GM23338 (cell line): ENCODE measurements at places on chromosomes 6 and 20. TPM values are rescaled to one million over a fixed set of nuclear protein-coding genes. Genes with fewer than 3 reads are reported as not detected.

The FKBP1C gene
- 0.19 and 0.35 TPM in 2 replicates for total RNA-seq

The THEMIS gene
- total RNA-seq: not detected in 2 replicates

The NHLRC1 gene
- 1.0 and 1.1 TPM in 2 replicates for total RNA-seq

The SYNDIG1 gene
- total RNA-seq: 4.8 and 7.4 TPM in 2 replicates

The MUCL3 gene
- total RNA-seq: 0.12 TPM in 1 of 2 replicates, not detected in the other

The BMP7 gene
- 16.6 and 22.8 TPM in 2 replicates for total RNA-seq

The FOXS1 gene
- not detected in 2 replicates for total RNA-seq

The CST7 gene
- not detected in 2 replicates for total RNA-seq

The RAD21L1 gene
- total RNA-seq: 0.10 TPM in 1 of 2 replicates, not detected in the other

The ERVFRD-1 gene
- total RNA-seq: not detected in 2 replicates

The PLCB1 gene
- total RNA-seq: 20.6 and 20.7 TPM in 2 replicates

The C6orf132 gene
- total RNA-seq: 40.9 and 48.3 TPM in 2 replicates

- no peak overlapping the region for H3K4me3 ChIP-seq
- no peak for DNase-seq
- no peaks in the 10 kb centered on the region for H3K27me3 ChIP-seq
- no peaks in the 10 kb centered on the region for H3K36me3 ChIP-seq
These were observed 32.1 kb upstream of the PPP1R3G start for GRCh38 chr6:5053038-5053437.

- H3K36me3 ChIP-seq: no peaks in the 10 kb centered on the region
- no peaks in the 10 kb centered on the region; the same call in 1 of the 2 replicates for H3K4me1 ChIP-seq
- no peak for DNase-seq
- H3K27me3 ChIP-seq: 0 out of 2 replicates have a peak, but pooled peaks cover under 1% of the 10 kb centered on the region
- H3K27ac ChIP-seq: no peak overlapping the region
These were observed 70.1 kb downstream of the CBFA2T2 start for GRCh38 chr20:33560026-33560425.

- H3K27me3 ChIP-seq: no peaks in the 10 kb centered on the region
- no peak overlapping the region for H3K4me3 ChIP-seq
- DNase-seq: no peak
- no peaks in the 10 kb centered on the region for H3K36me3 ChIP-seq
These were observed 178.2 kb upstream of the CST7 start for GRCh38 chr20:24770628-24771541.

DNA sequence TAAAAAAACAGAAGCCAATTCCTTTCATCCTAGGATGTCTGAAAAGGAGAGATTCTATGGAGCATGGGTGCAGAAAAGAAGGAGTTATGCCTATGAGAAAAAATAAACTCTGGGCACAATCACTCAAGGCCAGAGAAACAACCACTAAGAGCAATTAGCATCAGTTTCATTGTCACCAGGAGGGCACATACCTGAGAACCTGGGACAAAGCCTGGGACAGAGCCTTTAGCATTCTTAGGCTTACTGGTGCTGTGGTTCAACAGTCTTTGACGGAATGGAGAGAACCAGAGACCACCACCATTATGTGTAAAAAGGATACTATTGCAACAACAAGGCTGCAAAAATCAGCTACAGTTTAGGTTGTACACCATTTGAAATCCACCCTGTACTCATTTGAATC, 29.4 kb upstream of the BCKDHB start:
- peak; percentile 49 for DNase-seq
- H3K36me3 ChIP-seq: no peaks in the 10 kb centered on the region
- H3K4me1 ChIP-seq: no peaks in the 10 kb centered on the region
- no peaks in the 10 kb centered on the region for H3K27me3 ChIP-seq

DNA sequence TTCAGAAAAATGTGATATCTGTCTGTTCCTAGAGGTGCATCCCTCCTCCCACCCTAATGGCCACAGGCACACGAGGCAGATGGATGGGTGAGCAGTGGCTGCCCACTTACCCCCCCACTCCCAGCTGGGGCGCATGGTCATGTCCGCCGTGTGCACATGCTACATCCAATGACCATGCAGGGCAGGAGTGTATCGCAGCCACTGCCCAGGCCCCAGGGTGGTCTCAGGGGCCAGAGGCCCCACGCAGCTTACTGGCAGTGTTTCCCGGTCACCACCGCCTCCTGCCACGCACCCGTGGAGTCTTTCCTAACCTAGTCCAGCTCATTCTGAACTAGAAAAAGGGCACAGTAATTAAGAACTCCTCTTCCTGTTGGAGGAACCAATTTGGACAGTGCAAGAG, 11.7 kb upstream of the HTR1B start:
- no peaks in the 10 kb centered on the region for H3K27me3 ChIP-seq
- H3K4me3 ChIP-seq: no peak overlapping the region
- H3K4me1 ChIP-seq: peaks cover 5% of the 10 kb centered on the region; the same call in 1 of the 2 replicates
- no peaks in the 10 kb centered on the region for H3K36me3 ChIP-seq
- DNase-seq: no peak
- H3K27ac ChIP-seq: no peak overlapping the region

DNA sequence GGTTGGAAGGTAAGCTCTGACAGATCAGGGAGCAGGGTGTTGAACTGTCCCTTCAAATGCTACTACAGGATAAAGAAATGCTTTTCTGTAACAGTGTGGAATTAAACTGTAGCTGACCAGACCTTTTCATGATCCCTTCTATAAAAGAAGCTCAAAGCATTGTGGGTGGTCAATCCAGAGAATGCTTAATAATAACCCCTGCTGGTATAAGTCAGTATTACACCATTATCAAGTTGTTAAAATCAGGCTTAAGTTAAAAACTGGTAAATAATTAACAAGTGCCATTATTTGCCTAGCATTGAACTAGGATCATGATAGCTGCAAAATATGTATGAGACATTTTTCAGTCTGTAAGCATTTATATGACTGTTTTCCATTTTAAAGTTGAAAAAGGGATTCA, 468.9 kb downstream of the PKHD1 start:
- DNase-seq: peak; percentile 71
- no peaks in the 10 kb centered on the region for H3K36me3 ChIP-seq
- H3K27me3 ChIP-seq: no peaks in the 10 kb centered on the region

DNA sequence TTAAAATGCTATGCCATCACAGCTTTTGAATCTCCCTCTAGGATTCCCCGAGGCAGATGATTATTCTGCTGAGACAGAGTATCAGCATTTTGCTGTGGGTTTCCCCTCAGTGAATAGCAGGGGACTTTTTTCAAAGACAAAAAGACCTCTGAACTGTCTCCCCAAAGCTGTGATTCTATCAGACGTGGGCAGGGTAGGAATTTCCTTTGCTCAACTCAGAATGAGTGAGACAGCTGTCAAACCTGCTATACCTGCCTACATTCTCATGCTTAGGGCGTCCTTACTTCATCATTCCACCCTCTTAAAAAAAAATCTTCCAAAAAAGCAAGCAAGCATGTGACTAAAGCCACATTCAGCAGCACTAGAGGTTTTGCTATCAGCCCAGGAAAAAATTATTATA, 147.6 kb upstream of the FAM83B start:
- no peak overlapping the region for H3K27ac ChIP-seq
- DNase-seq: no peak
- H3K27me3 ChIP-seq: peaks cover 4% of the 10 kb centered on the region; the same call in 1 of the 2 replicates
- H3K4me3 ChIP-seq: no peak overlapping the region
- H3K36me3 ChIP-seq: no peaks in the 10 kb centered on the region
- peaks cover under 1% of the 10 kb centered on the region; the same call in 1 of the 2 replicates for H3K4me1 ChIP-seq

DNA sequence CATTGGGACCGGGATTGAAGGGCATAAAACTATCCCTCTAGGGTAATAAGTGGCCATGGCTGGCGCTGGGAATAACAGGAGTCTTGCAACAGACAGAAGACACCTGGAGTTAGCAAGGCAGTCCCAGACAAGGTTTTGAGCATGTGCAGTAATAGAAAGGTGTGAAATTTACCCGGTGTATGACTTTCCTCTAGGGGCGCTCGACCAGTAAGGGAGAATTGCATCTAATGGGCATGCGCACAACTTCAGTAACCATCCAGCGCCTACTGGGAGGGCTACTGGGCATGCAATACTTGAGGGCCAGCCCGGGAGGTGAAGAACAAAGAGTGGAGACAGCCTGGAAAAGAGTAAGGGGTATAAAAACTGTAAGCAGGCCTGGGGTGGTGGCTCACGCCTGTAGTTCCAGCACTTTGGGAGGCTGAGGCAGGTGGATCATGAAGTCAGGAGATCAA, 32.7 kb downstream of the SERPINB6 start:
- peak; percentile 60 for DNase-seq
- no peak overlapping the region for H3K4me3 ChIP-seq
- H3K27ac ChIP-seq: no peak overlapping the region
- H3K4me1 ChIP-seq: peaks cover 10% of the 10 kb centered on the region
- H3K36me3 ChIP-seq: no peaks in the 10 kb centered on the region

DNA sequence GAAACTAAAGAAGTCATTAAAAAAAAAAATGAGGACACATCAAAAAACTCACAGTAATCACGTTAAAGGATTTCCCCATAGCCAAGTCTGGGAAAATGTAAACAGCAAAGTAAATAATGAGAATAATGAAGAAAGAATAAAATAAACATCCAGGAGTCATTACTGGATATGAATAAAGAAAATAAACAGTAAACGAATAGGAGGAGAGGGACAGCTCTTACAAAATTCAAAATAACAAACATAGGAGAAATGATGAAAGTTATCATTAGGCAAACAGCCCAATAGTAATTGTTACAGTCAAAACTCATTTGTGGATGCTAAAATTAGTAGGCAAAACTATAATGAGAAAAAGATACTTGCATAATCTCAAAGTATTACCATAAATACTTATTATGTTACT, 8.0 kb upstream of the UBD start:
- H3K27ac ChIP-seq: no peak overlapping the region
- no peak for DNase-seq
- H3K27me3 ChIP-seq: no peaks in the 10 kb centered on the region

- peaks cover 7% of the 10 kb centered on the region for H3K27me3 ChIP-seq
- H3K27ac ChIP-seq: no peak overlapping the region
- peak; percentile 60 for DNase-seq
- no peaks in the 10 kb centered on the region for H3K36me3 ChIP-seq
- peak overlapping the region; percentile 91; the same call in 1 of the 2 replicates for H3K4me3 ChIP-seq
These were observed 2.3 kb downstream of the PEDS1 start for GRCh38 chr20:50151034-50151743.

- H3K4me1 ChIP-seq: peaks cover 7% of the 10 kb centered on the region; the same call in 1 of the 2 replicates
- no peaks in the 10 kb centered on the region for H3K27me3 ChIP-seq
- DNase-seq: peak; percentile 89
- H3K27ac ChIP-seq: no peak overlapping the region
- peak overlapping the region; percentile 70 for H3K4me3 ChIP-seq
These were observed 25.0 kb upstream of the ABT1 start for GRCh38 chr6:26571592-26572296.

GRCh38 chr6:138541823-138542481, 42.7 kb upstream of the NHSL1 start:
- peaks cover 62% of the 10 kb centered on the region for H3K4me1 ChIP-seq
- no peaks in the 10 kb centered on the region for H3K27me3 ChIP-seq
- no peak overlapping the region for H3K27ac ChIP-seq
- DNase-seq: no peak

DNA sequence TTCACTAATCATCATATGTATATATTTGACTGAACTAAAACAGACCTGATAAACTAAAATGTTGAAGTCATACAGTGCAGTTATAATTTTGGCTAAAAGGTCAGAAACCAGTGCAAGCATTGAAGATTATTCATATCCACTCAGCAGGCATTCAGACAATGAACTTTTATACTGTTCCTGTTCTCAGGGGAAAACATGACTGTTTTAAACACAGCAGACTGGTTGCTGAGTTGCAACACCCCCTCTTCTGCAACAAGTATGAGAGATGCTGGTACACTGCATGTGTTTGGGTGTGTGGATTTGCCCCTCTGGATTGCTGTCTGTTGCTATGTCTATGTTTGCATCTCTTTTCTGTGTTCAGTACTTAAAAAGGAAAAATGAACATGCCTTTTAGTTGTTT, 206.8 kb downstream of the EYA4 start:
- H3K4me3 ChIP-seq: no peak overlapping the region
- no peak for DNase-seq
- H3K27ac ChIP-seq: no peak overlapping the region
- no peaks in the 10 kb centered on the region for H3K27me3 ChIP-seq

- no peak for DNase-seq
- peaks cover 18% of the 10 kb centered on the region for H3K4me1 ChIP-seq
- no peaks in the 10 kb centered on the region for H3K27me3 ChIP-seq
- no peaks in the 10 kb centered on the region for H3K36me3 ChIP-seq
- H3K4me3 ChIP-seq: 0 out of 2 replicates have a peak overlapping the region, but pooled peaks have one; percentile 34
- no peak overlapping the region for H3K27ac ChIP-seq
These were observed 16.8 kb upstream of the CHRNA4 start for GRCh38 chr20:63377951-63378381.

- no peak for DNase-seq
- H3K27ac ChIP-seq: no peak overlapping the region
- 0 out of 2 replicates have a peak, but pooled peaks cover 7% of the 10 kb centered on the region for H3K4me1 ChIP-seq
These were observed 139.8 kb downstream of the ADGRB3 start for GRCh38 chr6:68774843-68775242.

- no peak overlapping the region for H3K27ac ChIP-seq
- no peaks in the 10 kb centered on the region for H3K27me3 ChIP-seq
- H3K36me3 ChIP-seq: no peaks in the 10 kb centered on the region
- H3K4me3 ChIP-seq: no peak overlapping the region
- no peaks in the 10 kb centered on the region for H3K4me1 ChIP-seq
These were observed 189.1 kb downstream of the BMP2 start for GRCh38 chr20:6956574-6956973.

- 0 out of 2 replicates have a peak, but pooled peaks cover 7% of the 10 kb centered on the region for H3K4me1 ChIP-seq
- H3K36me3 ChIP-seq: no peaks in the 10 kb centered on the region
- no peak overlapping the region for H3K27ac ChIP-seq
- no peaks in the 10 kb centered on the region for H3K27me3 ChIP-seq
- H3K4me3 ChIP-seq: no peak overlapping the region
These were observed 50.3 kb downstream of the TPBG start for GRCh38 chr6:82413868-82414267.

GRCh38 chr6:146028252-146028795, 538 bp upstream of the GRM1 start:
- no peaks in the 10 kb centered on the region for H3K36me3 ChIP-seq
- no peak overlapping the region for H3K27ac ChIP-seq
- peaks cover 48% of the 10 kb centered on the region for H3K27me3 ChIP-seq
- H3K4me1 ChIP-seq: peaks cover 6% of the 10 kb centered on the region; the same call in 1 of the 2 replicates

GRCh38 chr6:105862936-105863607, 223.1 kb upstream of the PRDM1 start:
- no peaks in the 10 kb centered on the region for H3K27me3 ChIP-seq
- DNase-seq: no peak
- H3K36me3 ChIP-seq: no peaks in the 10 kb centered on the region

DNA sequence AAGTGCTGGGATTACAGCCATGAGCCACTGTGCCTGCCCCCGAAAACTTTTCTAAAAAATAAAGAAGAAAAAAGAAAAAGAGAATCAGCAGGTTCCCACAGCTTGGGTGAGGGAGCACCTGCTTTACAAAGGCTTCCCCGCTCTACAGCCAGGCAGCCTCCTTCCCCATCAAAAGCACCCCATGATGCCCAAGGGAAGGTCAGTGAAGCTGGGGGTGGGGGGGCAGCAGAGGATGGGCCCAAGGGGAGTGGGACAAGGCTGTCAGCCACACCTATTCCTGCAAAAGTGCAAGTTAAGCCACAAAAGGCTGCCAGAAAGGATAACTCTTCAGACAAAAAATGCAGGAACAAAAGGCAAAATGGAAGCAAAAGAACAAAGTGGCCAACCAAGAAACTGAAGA, 72.5 kb downstream of the FAM50B start:
- no peak for DNase-seq
- no peak overlapping the region for H3K27ac ChIP-seq
- H3K4me1 ChIP-seq: peaks cover 10% of the 10 kb centered on the region; the same call in 1 of the 2 replicates
- H3K36me3 ChIP-seq: 0 out of 2 replicates have a peak, but pooled peaks cover 4% of the 10 kb centered on the region
- no peak overlapping the region for H3K4me3 ChIP-seq
